Activated B cell treated with CpG ODN at 0.5 μM for 24 hours (primary cell): ENCODE measurements at places on chromosomes 16 and 17.

DNA sequence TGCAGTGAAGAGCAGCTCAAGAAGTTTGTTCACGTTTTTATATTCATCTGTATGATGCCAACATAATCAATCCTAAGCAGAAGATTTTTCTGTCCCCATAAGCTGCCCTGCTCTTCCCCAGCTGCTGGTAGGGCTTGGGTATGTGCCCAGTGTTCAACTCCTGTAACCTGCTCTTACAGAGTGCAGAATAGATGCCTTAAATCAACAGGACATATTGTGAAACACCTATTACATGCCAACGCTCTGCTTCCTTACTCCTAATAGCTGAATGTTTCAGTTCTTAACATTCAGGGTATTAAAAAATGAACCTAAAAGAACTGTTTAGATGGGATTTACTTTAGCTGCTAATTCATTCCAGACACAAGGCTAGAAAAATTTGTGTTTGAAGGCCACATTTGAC, 190.9 kb downstream of the HS3ST3A1 start:
- no peak overlapping the region for H3K27ac ChIP-seq
- no peaks in the 10 kb centered on the region for H3K27me3 ChIP-seq
- no peaks in the 10 kb centered on the region for H3K36me3 ChIP-seq
- H3K4me3 ChIP-seq, result no peak overlapping the region
- no peaks in the 10 kb centered on the region for H3K4me1 ChIP-seq
- DNase-seq, result no peak

DNA sequence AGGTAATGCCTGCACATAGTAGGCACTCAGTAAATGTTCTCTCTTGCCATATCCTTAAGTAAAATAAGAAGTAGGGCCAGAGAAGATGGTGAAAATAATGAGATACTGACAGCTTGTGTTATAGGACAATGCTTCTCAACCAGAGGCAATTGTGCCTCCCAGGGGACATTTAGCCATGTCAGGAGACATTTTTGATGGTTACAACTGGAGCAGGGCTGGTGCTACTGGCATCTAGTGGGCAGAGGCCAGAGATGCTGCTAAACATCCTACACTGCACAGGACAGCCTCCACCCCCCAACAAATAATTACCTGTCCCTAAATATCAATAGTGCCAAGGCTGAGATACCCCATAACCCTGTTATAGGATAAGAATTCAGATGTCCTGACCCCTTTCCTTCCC, 1.7 kb downstream of the RAD51D start:
- peak overlapping the region; percentile 65 for H3K4me3 ChIP-seq
- peaks cover 9% of the 10 kb centered on the region for H3K36me3 ChIP-seq
- DNase-seq, result no peak

GRCh38 chr16:24114876-24115275, 141.3 kb upstream of the CACNG3 start:
- peaks cover 84% of the 10 kb centered on the region for H3K36me3 ChIP-seq
- H3K27ac ChIP-seq, result no peak overlapping the region
- no peak for DNase-seq
- no peaks in the 10 kb centered on the region for H3K4me1 ChIP-seq
- no peak overlapping the region for H3K4me3 ChIP-seq

GRCh38 chr16:31354394-31355291, at the start of gene ITGAX:
Gene ITGAX (plus strand): TSS chr16:31355176. CDS start chr16:31355255, 79 bp downstream.
- peak within 1 kb of the TSS; percentile 93 for H3K27ac ChIP-seq
- peak within 1 kb of the TSS; percentile 78 for H3K4me3 ChIP-seq
- no peaks in the 10 kb centered on the region for H3K27me3 ChIP-seq
- peaks cover 74% of the 10 kb centered on the region for H3K4me1 ChIP-seq
- H3K36me3 ChIP-seq, result no peaks in the 10 kb centered on the region

GRCh38 chr17:50177476-50177875, 11.7 kb downstream of the SGCA start:
- no peaks in the 10 kb centered on the region for H3K36me3 ChIP-seq
- H3K27me3 ChIP-seq, result no peaks in the 10 kb centered on the region
- no peak for DNase-seq
- no peak overlapping the region for H3K4me3 ChIP-seq

DNA sequence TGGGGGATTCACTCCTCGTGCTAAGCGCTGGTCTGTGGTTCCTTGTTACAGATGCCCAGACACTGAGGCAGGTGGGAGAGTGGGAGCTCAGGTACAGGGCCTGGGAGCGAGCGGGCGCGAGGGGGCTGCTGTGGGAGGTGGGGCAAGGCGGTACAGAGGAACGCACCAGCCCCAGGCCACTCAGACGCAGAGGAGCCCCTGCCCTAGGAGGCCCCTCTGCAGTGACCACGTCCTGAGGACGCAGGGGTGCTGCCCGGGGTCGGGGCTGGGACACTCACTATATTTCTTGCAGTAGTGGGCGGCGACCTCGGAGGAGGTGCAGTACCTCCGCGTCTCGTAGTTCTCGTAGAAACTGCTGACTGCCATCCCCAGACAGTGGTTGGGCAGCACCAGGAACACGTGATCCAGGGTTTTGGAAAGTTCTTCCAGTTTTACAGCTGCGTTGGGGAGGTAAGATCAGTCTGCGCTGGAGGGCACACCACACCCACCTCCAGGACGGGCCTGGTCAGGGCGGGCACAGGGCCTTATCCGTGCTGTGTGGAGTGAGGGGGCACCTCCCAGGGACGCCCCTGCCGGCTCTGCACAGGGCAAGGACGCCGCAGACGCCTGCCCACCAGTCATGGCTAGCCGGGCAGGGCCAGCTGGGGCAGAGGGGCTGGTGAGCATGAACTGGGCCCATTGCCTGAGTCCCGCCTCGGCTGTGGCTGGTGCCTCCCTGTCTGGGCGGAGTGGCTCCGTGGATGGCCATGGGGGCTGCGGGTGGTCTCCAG, 16.3 kb upstream of the RNPS1 start:
- H3K27ac ChIP-seq, result no peak overlapping the region
- no peaks in the 10 kb centered on the region for H3K27me3 ChIP-seq
- no peaks in the 10 kb centered on the region for H3K36me3 ChIP-seq
- DNase-seq, result no peak
- no peak overlapping the region for H3K4me3 ChIP-seq
- H3K4me1 ChIP-seq, result no peaks in the 10 kb centered on the region

DNA sequence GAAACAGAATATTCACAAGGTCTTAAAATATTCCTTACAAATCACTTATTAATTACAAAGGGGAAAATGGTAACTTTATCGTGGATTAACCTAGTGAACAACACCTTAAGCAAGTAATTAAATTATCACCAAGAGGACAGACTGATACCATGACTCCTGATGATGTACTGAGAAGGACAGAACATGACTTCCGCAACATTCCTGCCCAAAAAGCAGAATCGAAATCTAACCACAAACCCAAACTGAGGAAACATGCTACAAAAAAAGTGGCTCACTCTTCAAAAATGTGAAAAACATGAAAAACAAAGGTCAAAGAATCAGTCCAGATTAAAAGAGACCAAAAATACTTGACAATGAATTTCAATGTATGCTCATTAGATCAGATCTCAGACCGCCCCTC, 151.5 kb downstream of the AATF start:
- H3K27ac ChIP-seq, result no peak overlapping the region
- no peak overlapping the region for H3K4me3 ChIP-seq

GRCh38 chr17:9258115-9259015, 237.1 kb downstream of the NTN1 start:
- no peak overlapping the region for H3K27ac ChIP-seq
- peaks cover under 1% of the 10 kb centered on the region for H3K36me3 ChIP-seq
- H3K27me3 ChIP-seq, result no peaks in the 10 kb centered on the region
- no peak overlapping the region for H3K4me3 ChIP-seq
- peaks cover 16% of the 10 kb centered on the region for H3K4me1 ChIP-seq

DNA sequence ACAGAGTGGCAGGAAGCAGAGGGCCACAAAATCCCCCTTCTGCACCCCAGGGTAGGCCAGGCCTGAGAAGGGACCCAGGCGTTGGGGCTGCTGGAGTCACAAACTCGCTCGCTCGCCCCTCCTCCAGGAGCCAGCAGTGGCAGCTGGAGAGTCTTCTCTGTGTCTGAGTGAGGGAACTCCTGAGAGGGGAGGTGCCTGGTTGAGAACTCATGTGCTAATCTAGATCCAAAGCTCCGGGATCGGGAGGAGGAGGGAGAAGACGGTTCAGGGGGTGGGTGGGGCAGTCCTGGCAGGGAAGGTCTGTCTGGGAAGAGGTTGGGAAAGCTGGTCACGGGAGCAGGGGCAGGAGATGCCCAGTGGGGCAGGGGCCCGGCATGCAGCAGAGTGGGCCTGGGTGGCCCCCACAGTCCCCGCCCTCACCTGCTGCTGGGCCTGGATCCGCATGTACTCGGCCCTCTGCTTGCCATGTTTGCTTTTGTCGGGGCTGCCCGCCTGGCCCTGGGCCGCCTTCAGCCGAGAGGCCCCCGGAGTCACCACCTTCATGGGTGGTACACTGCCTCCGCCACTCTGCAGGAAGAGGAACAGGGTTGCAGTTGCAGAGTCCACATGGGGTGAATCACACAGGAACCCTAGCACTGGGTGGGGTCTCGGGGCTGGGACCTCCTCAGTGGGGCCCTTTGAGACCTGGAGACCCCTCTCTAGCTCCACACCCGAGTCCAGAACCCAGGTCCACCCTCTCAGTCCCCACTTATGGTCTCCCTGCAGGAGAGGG, 62.2 kb downstream of the SRCIN1 start:
- DNase-seq, result no peak
- H3K36me3 ChIP-seq, result no peaks in the 10 kb centered on the region
- peaks cover 27% of the 10 kb centered on the region for H3K27me3 ChIP-seq
- no peaks in the 10 kb centered on the region for H3K4me1 ChIP-seq

GRCh38 chr16:62969711-62970318, 933.6 kb upstream of the CDH8 start:
- H3K4me1 ChIP-seq, result no peaks in the 10 kb centered on the region
- no peaks in the 10 kb centered on the region for H3K36me3 ChIP-seq
- DNase-seq, result no peak
- no peak overlapping the region for H3K27ac ChIP-seq
- H3K27me3 ChIP-seq, result no peaks in the 10 kb centered on the region

- H3K27me3 ChIP-seq, result no peaks in the 10 kb centered on the region
- DNase-seq, result no peak
- H3K4me1 ChIP-seq, result no peaks in the 10 kb centered on the region
- H3K27ac ChIP-seq, result no peak overlapping the region
Measured at GRCh38 chr16:12170103-12171040, 193.8 kb downstream of the SNX29 start.

GRCh38 chr16:6643080-6643686, 689.5 kb upstream of the RBFOX1 start:
- no peak overlapping the region for H3K27ac ChIP-seq
- no peaks in the 10 kb centered on the region for H3K36me3 ChIP-seq
- H3K4me1 ChIP-seq, result peaks cover 2% of the 10 kb centered on the region
- no peak overlapping the region for H3K4me3 ChIP-seq
- DNase-seq, result no peak

- DNase-seq, result no peak
- no peaks in the 10 kb centered on the region for H3K36me3 ChIP-seq
- no peaks in the 10 kb centered on the region for H3K27me3 ChIP-seq
- no peaks in the 10 kb centered on the region for H3K4me1 ChIP-seq
- no peak overlapping the region for H3K27ac ChIP-seq
Measured at GRCh38 chr17:10094797-10095196, 103.6 kb downstream of the GAS7 start.

DNA sequence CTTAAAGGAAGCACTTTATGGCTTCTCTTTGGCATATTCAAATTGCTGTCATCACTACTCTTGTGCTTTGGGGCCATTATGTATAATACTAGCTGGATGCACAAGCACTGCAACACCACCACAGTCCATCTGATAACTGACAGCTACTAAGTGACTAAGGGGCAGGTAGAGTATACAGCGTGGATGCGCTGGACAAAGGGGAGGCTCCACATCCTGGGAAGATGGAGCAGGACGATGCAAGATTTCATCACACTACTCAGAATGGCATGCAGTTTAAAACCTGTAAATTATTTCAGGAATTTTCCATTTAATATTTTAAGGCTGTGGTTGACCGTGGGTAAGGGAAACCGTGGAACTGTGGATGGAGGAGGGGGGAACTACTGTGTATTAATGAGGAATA, 25.0 kb downstream of the MPRIP start:
- H3K27ac ChIP-seq, result no peak overlapping the region
- H3K36me3 ChIP-seq, result peaks cover 36% of the 10 kb centered on the region
- peaks cover 75% of the 10 kb centered on the region for H3K4me1 ChIP-seq
- no peak for DNase-seq
- H3K27me3 ChIP-seq, result no peaks in the 10 kb centered on the region

DNA sequence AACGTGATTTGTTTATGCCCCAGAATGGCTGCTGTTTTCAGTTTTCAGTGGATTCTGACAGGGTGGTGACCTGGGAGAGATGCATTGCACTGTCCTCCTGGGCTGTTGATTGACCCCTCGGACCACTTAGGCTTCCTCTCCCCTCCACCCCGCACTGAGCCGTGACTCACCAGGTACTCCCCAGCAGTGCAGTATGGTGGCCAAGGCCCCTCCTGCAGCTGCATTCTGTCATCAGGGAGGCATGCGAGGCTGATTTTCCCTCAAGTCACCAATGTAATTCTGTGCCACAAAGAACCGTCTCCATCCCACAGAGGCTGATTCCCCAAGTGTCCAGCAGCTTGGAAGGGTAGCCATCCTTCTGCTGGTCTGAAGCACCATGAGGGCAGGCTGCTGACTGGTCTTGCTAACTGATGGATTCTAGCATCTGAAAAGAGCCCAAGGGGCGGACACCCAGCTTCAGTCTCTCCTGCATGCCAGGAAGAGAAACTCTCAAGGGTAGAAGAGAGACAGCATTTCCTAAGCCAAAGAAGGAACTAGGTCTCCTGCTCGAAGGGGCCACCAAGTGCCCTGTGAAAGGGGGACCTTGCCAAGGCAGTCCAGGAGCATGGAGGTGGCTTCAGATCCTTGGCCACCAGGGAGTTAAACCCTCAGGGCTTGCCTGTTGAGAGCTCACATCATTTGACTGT, 148.1 kb downstream of the SOCS1 start:
- H3K4me3 ChIP-seq, result no peak overlapping the region
- DNase-seq, result no peak
- no peak overlapping the region for H3K27ac ChIP-seq
- H3K4me1 ChIP-seq, result peaks cover 39% of the 10 kb centered on the region

GRCh38 chr16:57807968-57808528, 5.8 kb upstream of the KIFC3 start:
- H3K4me1 ChIP-seq, result peaks cover 13% of the 10 kb centered on the region
- H3K27ac ChIP-seq, result no peak overlapping the region
- H3K4me3 ChIP-seq, result no peak overlapping the region
- H3K36me3 ChIP-seq, result no peaks in the 10 kb centered on the region

DNA sequence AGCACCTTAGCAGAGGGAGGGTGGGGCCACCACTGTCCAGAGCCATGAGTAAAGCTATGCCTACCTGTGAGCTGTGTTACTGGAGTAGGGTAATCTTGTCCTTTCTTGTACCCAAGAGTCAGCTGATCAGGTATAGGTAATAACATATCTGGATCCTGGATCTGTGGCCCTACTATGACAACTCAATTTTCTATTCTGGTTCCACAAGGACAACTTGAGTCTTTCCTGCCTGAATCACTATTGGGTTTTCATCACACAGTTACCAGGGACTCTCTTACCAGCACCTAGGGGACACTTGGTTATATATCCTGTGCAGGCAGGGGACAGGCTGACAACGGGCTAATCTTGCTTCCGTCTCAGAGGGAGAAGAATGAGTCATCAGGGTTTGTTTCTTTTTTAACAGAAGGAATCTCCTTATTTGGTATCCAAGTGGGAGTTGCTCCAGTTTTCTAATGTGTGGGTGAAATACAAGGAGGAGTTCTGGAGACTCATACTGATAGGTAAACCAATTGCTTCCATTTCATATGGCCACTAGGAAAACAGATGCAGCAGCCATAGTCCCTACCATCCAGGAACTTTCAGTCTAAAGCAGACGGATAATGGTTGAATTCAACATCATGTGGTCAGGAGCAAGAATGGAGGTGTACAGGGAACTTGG, 6.8 kb downstream of the ZNF267 start:
- H3K27me3 ChIP-seq, result no peaks in the 10 kb centered on the region
- peaks cover 76% of the 10 kb centered on the region for H3K4me1 ChIP-seq
- peak overlapping the region; percentile 9 for H3K4me3 ChIP-seq

- H3K4me1 ChIP-seq, result peaks cover 33% of the 10 kb centered on the region
- H3K4me3 ChIP-seq, result peak overlapping the region; percentile 81
- peaks cover 10% of the 10 kb centered on the region for H3K27me3 ChIP-seq
- H3K36me3 ChIP-seq, result peaks cover 4% of the 10 kb centered on the region
Measured at GRCh38 chr17:42670789-42671657, 5.8 kb downstream of the PLEKHH3 start.
